ENCODE measurements at places on chromosomes 3 and 15.

- ATAC-seq, result peak; percentile 22
These were observed 48.9 kb upstream of the SLC7A14 start for GRCh38 chr3:170634663-170635384.

GRCh38 chr3:52524258-52524751 lies 9.4 kb downstream of the NT5DC2 start:
- ATAC-seq, result no peak

GRCh38 chr3:64915778-64916177 lies 228.0 kb upstream of the ADAMTS9 start:
- ATAC-seq, result peak; percentile 24

GRCh38 chr3:35602395-35602936 lies 36.9 kb upstream of the ARPP21 start:
- no peak for ATAC-seq

GRCh38 chr3:66618066-66618465 lies 117.2 kb upstream of the LRIG1 start:
- no peak for ATAC-seq

GRCh38 chr15:48681353-48681752 lies 35.8 kb upstream of the FBN1 start:
- no peak for ATAC-seq

DNA sequence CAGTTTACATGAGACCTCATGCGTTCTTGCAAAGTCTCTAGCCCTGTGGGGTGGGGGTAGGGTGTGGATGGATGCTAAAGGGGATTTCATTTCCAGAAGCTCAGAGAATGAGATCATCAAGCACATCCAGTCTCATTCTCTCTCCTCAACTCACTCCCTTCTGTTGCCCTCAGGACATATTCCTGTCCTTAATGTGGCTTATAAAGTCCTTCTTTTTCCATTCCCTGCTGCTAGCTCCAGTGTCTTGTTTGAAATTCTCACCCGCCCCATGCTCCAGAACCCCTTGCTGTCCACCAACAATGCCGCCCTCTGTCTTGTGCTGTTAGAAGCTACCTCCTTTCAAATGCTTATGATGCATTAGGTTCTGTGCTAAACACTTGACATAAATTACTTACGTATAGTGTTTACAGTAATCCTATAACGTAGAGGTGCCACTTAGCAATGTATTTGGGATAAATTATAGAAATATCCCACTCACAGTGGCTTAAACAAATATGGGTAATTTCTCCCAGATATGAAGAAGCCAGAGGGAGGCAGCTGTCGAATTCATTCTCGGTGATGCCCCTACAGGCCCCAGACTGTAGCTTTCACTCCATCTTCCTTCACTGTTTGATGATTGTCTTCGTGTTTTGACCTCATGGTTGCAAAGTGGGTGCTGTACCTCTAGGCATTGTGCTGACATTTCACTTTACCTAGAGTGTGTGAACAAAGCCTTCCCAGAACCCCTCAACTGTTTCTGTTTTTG lies 273.1 kb upstream of the TBL1XR1 start:
- peak; percentile 95 for ATAC-seq

GRCh38 chr3:23574822-23575315 lies 230.9 kb upstream of the UBE2E1 start:
- ATAC-seq, result peak; percentile 32

- no peak for ATAC-seq
These were observed 4.3 kb upstream of the NR2C2 start for GRCh38 chr3:14943042-14943441.

DNA sequence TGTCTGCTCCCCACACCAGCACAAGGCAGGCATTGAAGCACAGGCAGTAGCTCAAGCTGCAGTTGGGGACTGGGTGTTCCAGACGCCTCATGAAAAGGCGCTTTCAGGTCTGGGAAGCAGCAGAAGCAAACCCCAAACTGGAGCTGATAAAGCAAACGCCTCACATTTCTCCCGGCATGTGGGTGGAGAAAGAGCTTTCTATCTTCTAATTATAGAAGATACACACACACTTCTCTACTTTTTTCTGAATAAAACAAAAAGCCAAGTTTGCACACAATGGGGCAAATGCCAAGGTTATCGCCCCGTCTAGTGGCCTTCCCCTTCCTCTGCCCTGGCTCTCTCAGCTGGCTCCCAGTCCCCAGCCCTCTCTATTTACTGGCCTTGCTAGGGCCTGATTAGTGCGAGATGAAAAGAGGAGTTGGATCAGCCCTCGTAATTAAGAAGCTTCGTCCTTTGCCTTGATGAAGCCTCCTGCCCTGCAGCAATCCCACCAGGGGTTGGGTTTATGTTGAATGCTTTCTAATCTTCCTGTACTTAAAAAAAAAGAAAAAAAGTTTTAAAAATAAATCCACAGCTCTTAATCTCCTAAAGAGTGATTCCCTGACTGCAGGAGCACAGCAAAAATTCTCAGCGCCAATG lies 120.2 kb downstream of the MEGF11 start:
- no peak for ATAC-seq

GRCh38 chr15:66700412-66700801 lies 1.6 kb upstream of the SMAD6 start:
- no peak for ATAC-seq

- no peak for ATAC-seq
These were observed 29.0 kb downstream of the IFT122 start for GRCh38 chr3:129469026-129469425.

DNA sequence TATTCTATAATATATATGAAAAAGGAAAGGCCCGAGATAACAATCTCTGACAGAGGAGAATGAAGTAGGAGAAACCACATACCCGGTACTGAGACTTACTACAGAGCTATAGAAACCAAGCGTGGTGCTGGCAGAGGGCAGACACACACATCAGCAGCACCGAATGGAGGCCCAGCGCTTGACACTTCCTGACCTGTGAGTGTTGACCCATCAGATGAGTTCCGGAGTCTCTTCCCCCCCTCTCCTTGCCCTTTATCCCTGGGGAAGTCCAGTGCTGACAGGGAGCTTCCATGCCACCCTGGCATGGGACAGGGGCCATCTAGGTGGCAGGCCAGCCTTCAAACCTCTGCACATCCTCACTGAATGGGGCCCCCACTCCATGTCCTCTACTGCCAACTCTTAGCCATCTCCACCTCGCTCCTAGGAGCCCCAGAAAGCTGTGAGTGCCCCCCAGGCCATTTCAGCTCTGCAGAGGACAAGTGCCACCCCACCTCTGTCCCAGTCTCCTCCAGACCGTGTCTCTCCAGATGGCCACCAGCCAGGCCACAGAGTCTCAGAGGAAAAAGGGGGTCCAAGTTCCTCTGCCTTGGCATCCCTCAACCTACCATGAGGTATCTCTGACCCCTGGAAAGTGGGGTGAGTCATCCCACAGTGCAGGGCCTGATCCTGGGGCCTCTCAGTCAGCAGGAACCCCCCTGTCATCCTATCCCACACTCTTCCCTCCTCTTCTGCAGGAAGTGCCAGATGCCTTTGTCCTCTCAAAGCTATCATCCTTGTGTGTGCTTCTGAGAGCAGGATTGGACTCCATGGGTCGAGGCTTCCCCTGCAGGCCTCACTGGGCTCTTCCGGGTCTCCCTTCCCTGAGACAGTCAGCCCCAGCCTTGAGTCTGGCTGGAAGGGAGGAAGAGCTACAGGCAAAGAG lies 116.5 kb upstream of the ALDH1A3 start:
- no peak for ATAC-seq

GRCh38 chr3:171809611-171809860 lies 747 bp downstream of the PLD1 start:
- no peak for ATAC-seq

GRCh38 chr15:48936666-48937065 lies 27.1 kb downstream of the SHC4 start:
- no peak for ATAC-seq

GRCh38 chr15:98386561-98386960 lies 261.8 kb upstream of the IGF1R start:
- no peak for ATAC-seq

GRCh38 chr3:113070681-113071113 lies 79.9 kb downstream of the GTPBP8 start:
- no peak for ATAC-seq

DNA sequence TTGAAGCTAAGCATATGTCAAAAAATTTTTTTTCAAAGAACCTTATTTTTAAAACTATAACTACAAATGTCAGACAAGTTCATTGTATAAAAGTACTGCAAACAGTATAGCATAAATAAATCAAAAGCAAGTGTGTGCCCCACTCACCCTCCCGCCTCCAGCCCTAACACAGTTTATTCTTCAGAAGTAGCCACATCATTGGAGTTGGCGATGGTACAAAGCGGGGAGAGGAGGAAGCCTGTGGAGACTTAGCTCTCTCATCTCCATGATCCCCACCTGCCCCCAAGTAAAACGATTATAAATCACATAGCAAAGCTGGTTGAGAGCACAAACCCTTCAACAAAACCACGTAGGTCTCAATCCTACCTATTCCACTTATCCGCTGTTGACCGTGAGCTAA lies 33.6 kb downstream of the FOXP1 start:
- ATAC-seq, result no peak

DNA sequence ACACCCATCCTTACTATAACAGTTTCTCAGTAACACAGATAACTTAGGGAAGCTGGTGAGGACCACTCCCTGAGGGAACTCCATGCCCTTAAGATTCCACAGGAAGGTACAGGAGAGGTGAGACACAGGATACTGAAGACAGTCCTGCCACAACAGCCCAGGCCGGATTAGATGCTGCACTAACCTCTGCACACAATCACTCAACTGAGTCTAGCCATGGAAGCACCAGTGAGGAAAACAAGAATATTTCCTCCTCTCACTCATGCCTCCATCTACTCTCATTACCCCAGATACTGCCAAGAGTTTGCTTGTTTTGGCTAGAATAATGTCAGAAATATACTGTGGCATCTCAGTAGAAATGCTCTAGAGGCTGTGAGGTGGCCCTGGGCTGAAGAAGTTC lies 3.7 kb downstream of the ANO10 start:
- ATAC-seq, result no peak

GRCh38 chr3:31224936-31225335 lies 307.8 kb upstream of the STT3B start:
- no peak for ATAC-seq

- peak; percentile 45 for ATAC-seq
These were observed 6.4 kb upstream of the ISL2 start for GRCh38 chr15:76330080-76330680.

GRCh38 chr15:31856581-31856980 lies 173.7 kb upstream of the CHRNA7 start:
- ATAC-seq, result no peak

- no peak for ATAC-seq
These were observed 241.7 kb downstream of the FEZF2 start for GRCh38 chr3:62131620-62132019.

- ATAC-seq, result no peak
These were observed 8.3 kb downstream of the TADA3 start for GRCh38 chr3:9783954-9784353.

- ATAC-seq, result no peak
These were observed 63.7 kb upstream of the THSD4 start for GRCh38 chr15:71051539-71051938.

GRCh38 chr3:27659279-27660021 lies 62.7 kb downstream of the EOMES start:
- ATAC-seq, result no peak

DNA sequence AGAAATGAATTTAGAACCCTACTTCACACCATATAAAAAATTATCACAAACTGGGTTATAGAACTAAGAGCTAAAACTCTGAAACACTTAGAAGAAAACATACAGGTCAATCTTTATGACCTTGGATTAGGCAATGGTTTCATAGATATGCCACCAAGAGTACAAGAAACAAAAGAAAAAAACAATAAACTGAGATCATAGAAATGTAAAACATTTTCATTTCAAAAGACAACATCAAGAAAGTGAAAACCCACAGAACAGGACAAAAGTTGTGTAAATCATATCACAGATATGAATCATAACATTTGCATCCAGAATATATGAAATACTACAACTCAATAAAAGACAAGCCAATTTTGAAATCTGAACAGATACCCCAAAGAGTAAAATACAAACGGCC lies 72.4 kb downstream of the TBL1XR1 start:
- no peak for ATAC-seq

GRCh38 chr3:51295625-51296024 lies 89.5 kb upstream of the MANF start:
- no peak for ATAC-seq

- ATAC-seq, result no peak
These were observed 2.3 kb upstream of the DNAJB8 start for GRCh38 chr3:128468791-128469527.

DNA sequence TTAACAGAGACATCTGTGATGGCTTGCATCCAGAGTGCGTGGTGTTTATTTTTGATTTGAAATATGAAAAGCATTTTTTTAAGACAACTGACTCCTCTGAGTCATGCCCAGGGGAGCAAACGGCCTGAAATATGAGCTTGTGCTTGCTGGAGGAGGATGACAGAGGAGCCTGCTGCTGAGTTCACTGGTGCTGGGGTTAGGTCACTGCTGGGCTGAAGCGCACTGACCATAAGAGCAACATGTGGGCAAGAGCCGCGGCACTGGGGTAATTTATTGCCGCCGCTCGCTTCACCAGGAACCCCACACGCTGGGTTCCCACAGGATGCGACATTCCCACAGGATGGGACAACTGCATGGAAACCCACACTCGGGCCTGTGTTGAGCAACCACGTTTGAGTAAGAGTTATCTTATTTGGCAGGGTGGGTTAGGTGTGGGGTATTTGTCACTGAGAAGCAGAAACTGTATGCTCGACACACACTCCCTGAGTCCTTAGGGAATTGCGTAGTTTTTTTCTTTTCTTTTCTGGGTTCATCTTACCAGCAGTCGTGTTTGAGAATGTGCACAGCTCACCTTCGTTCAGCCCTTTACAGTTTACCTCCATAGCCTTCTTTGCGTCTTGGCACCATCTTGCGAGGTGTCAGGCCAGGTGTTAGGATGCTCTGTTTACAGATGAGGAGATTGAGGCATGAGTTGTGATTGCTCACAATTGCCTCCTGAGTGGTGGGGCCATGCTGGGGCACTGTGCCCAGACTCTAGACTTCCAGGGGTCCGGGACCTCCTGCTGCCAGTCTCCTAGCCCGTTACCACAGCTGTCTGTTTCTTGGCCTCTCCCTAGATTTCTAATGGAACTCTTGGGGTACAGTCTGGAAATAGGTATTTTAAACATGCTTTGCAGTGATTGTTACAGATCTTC lies 60.4 kb downstream of the SMAD3 start:
- peak; percentile 76 for ATAC-seq

GRCh38 chr3:44464509-44464908 lies 13.0 kb downstream of the ZNF445 start:
- no peak for ATAC-seq
